K562 (cell line): ENCODE measurements at places on chromosomes 5 and 9.

DNA sequence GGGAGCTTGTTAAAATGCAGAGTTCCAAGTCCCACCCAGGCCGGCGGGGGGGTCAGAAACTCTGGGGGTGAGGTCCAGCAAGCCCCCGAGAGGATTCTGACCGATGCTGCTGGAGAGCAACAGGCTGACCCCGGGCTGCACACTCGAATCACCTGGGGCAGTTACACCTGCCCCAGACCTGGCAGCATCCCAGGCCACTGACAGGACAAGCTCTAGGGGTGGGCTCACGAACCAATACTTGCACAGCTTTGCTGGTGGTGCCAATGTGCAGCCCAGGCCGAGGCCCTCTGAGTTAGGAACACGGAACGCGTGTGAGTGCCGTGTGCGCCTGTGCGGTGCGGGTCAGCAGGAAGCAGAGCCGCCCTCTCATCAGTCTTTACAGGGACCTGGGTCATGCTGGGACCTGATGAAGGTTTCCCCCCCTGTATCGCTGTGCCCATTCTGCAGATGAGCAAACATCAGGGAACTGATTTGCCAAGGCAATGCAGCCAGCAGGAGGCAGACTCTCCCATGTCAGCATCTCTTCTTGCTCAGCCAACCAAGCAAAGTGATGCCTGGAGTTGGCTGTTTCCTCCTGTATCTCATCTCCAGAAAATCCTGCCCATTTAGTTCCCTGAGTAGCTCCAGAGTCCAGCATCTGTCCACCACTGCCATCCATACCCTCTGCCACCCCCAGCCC lies 16.3 kb downstream of the FAM163B start:
- DNase-seq, result no peak

GRCh38 chr9:110801426-110801825 lies 132.8 kb downstream of the MUSK start:
- no peak for DNase-seq

- no peak for DNase-seq
Observed at GRCh38 chr5:105259581-105260217, 1697.1 kb upstream of the NUDT12 start.

GRCh38 chr5:157592594-157592993 lies 17.0 kb upstream of the ADAM19 start:
- DNase-seq, result no peak

DNA sequence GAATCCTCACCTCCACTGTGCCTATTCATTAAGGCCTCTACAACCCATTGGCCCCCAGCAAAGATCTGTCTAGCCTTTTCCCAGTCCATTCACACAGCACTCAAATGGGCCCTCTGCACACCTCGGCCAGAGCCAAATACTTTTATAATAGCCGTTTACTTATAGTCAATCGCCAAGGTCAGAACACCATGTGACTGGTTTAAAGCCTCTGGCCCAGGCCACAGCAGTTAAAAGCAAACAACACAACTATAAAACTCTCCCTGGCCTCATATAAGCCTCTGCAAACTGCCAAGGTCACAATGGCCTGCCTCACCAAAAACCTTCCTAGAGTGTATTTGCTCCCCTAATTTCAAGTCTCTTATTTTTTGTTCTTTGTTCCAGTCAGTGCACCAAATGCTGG lies 562.6 kb downstream of the CAAP1 start:
- DNase-seq, result no peak

GRCh38 chr5:16987776-16988175 lies 51.7 kb upstream of the MYO10 start:
- no peak for DNase-seq

- DNase-seq, result no peak
Observed at GRCh38 chr9:118268046-118268445, 563.8 kb downstream of the TLR4 start.

DNA sequence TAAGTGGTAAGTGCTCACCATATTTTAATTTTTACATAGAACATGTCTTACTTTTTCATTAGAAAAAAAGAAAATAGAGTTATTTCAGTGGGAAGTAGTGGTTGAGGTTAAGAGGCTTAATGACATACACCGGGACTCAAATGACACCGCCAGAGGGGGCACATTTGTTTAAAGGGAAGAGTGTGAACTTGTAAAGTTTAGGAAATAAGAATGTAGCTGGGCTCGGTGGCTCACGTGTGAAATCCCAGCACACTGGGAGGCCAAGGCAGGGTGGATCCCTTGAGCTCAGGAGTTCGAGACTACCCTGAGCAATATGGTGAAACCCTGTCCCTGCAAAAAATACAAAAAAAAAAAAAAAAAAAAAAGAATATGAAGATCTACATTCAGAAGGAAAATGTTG lies 43.4 kb upstream of the TNFAIP8 start:
- no peak for DNase-seq
